Activated gamma-delta T cell treated with Interleukin-2 at 50 U/mL for 16 hours (primary cell): ENCODE measurements at places on chromosomes 1 and 21.

DNA sequence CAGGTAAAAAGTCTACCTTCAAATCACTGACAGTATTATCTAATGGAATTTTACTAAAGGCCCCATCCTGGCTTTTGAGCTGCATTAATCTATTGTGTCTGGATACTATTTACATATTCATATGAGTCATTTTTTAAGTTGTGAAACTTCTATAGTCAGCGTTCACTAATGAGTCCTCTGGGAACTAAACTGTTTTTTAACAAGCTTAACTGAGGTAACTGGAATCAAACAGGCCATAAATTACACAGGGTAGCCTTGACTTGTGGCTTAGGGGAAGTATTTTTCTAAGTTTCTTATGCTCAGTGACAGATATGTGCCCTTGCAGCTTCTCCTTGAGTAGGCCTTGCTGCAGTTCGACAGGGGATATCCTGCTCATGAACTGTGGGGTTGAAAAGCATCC lies 68.8 kb downstream of the JMJD4 start:
- DNase-seq: no peak

DNA sequence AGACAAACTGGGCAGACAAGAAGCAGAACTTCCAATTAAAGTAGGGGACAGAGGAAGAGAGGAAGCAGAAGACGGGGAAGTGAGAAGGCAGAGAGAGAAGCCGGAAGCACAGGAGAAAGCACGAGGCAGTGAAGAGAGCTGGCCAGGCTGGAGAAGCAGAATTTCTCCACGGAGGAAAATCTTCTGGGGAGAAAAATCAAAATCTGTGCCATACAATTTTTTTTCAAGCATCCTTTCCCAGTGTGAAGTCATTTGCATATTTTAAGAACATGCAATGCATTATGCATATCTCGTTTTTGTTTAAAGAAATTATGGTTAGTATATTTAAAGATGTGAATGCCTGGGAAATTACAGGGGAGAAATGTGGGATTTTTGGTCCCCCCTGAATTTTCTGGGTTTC lies 7.3 kb upstream of the CAMK2N1 start:
- no peak for DNase-seq

DNA sequence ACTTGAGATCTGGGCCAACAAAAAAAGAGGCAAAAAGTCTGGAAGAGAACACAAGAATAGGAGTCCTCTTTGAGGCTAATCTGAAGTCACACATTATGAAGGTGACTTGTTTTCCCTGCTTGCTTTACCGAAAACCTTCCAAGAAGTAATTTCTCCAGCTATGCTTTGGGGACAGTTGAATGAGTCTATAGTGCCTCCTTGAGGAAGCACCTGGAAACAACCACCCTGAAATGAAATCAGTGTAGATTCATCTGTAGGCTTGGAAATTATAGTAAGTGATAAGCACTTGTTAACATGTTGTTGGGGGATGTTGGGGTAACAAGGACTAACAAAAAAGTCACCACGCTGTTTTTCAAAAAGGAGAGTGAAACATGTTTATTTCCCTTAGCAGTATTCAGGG lies 23.4 kb upstream of the RPTN start:
- no peak for DNase-seq

DNA sequence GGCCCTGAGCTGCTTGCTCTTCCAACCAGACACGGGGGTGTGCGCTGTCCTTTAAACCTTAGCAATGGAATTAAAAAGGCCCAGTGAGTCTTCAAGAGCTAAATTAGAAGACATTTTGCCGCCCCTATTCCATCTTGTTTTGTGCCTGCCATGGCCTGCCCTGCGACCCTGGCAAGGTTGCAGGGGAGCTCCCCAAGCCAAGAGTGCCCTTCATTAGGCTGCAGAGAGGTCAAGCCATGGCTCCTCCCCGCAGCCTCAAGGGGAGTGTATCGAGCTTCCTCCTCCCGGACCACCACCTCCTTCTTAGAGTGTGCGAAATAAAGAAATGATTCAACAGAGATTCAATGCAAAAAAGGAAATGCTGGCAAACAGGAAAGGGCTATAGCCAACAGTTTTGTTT lies 256.2 kb downstream of the DYRK1A start:
- no peak for DNase-seq

- DNase-seq: no peak
Observed at GRCh38 chr1:80248886-80249285, 1242.4 kb upstream of the ADGRL4 start.

DNA sequence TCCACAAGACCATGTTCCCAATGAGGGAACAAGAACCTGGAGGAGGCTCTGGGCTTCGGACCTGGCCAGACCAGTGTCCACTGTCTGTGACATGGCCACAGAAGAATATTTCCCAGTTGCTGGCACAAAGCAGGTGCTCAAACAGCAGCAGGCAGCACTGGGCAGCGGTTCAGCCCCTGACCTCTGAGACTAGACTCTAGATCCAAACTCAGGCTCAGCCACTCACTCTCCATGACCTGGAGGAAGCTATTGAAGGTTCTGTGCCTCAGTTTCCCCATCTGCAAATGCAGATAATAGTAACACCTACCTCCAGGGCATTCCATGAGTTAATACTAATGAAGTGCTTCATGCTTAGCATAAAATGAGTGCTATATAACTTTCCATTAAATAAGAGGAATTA lies 8.0 kb downstream of the TMPRSS2 start:
- no peak for DNase-seq
